ENCODE measurements at places on chromosomes 12 and 14. TPM values are rescaled to one million over a fixed set of nuclear protein-coding genes. Genes with fewer than 3 reads are reported as not detected.

DNA sequence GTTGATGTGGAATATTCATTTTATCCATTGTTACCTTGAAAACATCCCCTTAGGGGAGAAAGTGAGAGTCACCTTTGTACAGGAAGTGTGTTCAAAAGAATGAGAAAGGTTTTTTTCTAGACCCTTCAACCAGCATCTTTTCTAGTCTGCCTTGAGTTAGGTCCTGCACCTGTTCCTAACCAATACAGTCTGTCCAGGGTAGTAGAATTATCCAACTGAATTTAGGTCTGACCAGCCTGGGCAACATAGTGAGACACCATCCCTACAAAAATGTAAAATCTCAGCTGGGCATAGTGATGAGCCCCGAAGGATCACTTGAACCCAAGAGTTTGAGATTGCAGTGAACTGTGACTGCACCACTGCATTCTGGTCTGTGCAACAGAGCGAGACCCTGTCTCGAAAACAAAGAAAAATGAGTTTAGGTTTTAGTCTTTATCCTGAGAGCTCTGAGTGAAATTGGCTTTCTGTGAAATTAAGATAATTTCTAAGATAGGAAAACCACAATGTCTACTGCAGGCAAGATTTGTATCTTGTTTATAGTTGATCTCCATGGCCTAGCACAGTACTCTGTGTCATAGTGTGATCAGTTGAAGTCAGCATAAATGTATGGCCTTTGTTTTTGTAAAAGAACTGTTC, 25.2 kb downstream of the ARHGAP5 start:
- DNase-seq = no peak

DNA sequence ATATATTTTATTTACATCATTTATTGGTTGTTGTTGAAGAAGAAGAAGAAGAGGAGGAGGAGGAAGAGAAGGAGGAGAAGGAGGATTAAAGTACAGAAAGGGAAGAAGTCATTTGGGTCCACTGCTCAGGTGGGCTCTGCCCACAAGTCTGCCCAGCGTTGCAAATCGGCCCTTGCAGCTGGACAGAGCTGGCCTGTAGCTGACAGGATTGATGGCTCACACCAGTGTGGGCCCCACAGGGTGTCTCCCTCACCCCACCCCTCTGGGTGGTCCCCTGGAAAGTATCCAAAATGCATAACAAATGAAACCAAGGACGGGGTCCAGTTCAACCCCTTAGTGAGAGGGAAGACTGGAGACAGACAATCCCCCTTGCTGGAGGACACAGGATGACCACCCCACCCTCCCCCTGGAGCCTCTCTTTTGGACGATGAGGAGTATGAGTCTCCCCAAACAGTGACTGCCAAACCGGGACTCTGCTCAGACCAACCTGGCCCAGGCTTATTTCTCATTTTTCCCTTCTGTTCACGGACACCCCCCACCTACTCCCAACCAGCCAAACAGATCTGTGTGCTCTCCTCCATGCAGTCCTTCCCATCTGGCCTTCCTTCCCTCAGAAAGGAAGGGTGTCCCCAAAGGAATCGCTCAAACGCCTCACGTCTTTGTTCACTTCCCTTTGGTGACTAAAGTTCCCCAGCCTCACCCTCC, 17.7 kb downstream of the DPF3 start:
- no peak for DNase-seq

- no peak for DNase-seq
These were observed 221.5 kb upstream of the NUDT4 start for GRCh38 chr12:93156086-93156716.

GRCh38 chr14:69318241-69318640, 58.3 kb downstream of the GALNT16 start:
- no peak for DNase-seq

Gene BCAT1
- 32.4 TPM for polyA plus RNA-seq

GRCh38 chr14:106294324-106294723, 767.9 kb downstream of the TMEM121 start:
- no peak for DNase-seq

Measured in right lung (tissue), 10 donors.